T-helper 22 cell (primary cell): ENCODE measurements at places on chromosomes 2 and 18.

DNA sequence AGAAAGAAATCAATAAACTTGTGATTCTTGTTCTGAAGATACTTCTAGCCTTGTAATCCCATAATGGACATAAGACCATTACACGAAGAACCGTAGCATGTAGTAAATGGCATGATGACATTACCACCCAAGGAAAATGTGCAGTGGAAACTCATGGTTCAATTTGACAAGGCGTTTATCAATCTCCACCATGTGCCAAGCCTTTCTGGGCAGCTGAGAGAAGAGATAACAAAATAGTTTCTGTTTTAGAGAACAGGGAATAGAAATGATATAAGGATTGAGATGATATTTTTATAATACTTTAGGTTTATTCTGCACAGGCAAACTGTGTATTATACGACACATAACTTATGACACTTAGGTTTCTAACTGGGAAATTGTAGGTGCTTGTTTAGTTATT is 19.2 kb downstream of the ABI2 start:
- no peak for DNase-seq

DNA sequence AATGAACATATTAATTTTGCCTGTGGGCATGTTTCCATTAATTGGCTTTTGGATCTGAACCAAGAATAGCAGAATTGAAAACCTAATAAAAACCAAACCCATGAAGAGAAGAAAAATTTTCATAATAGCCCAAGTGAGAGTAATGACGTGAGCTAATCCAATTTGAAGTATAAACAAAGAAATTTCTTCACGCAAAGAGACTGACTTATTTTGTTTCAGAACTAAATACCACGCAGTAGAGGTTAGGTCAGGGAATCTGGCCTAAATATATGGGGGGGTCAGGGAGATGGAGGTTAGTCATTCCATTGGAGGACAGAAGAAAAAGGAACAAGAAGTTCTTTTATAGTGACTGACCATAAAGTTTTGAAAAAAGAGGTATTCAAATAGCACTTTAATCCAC is 94.1 kb upstream of the CYP1B1 start:
- no peak for DNase-seq

GRCh38 chr2:118709786-118710185 is 137.7 kb downstream of the EN1 start:
- DNase-seq, result no peak

DNA sequence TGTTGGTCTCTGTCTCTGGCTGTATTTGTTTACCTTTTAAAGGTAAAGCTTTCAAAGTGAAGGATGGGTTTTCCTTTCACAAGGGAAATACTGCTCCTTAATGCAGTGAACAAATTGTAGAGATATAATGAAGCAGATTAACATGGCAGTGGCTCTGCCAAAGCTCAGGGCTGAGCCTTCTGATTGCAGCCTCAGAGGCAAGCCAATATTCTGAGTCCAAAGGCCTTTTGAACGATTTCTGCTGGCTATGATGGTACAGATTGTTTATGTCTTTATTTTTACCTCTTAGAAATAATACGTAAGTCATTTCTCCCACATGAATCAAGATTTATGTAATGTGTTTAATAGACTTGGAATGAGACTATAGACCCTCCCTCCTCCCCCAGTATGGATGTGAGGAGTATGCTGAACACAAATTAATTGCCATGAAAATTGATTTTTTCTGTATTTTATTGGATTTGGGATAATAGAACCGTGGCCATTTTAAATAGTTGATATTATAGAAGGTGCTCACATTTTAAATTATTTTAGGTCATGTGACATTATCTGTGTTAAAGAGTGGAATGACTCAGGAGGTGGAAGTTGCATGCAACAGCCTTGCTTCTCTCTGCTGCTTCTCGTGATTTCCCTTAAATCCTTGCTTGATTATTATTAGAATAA is 772 bp downstream of the SCN2A start:
- no peak for DNase-seq

GRCh38 chr2:145068509-145068908 is 548.6 kb upstream of the ZEB2 start:
- DNase-seq, result no peak

GRCh38 chr2:85748985-85749875 is 4.6 kb upstream of the ATOH8 start:
- DNase-seq, result no peak

GRCh38 chr2:183209395-183210028 is 85.3 kb downstream of the NUP35 start:
- DNase-seq, result no peak

DNA sequence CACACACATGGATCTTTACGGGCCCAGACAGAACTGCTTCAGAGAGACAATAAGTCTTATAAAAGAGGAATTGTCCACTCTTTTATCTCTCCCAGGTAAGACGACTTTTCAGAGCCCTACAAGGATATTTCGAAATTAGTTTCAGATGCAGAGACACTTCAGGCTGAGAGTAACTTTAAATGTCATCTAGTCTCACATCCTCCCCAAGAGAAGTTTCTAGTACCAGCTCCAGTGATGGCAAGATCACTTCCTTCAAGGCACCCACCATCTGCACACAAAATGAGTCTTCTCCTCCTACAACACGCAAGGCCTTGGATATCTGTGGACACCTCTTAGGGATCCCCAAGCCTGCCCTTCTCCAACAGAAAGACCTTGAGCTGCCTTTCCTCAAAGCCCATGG is 39.0 kb upstream of the KLHL29 start:
- DNase-seq, result no peak

DNA sequence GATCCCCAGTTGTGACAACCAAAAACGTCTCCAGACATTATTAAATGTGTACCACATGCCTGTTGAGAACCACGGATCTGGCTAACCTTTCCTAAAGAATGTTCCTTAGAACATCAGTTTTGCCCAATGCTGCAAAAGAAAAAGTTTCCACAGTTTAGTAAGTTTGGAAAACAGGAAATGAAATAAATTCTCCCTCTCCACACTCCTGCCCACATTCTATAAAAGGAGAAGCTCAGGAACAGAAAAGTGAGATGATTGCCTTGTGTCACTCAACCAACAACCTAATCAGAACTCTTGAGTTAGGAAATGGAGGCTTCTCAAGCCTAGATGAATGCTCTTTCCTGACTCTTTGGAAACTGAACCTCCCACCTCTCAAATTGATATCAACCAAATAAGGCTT is 56.1 kb upstream of the NFE2L2 start:
- no peak for DNase-seq

DNA sequence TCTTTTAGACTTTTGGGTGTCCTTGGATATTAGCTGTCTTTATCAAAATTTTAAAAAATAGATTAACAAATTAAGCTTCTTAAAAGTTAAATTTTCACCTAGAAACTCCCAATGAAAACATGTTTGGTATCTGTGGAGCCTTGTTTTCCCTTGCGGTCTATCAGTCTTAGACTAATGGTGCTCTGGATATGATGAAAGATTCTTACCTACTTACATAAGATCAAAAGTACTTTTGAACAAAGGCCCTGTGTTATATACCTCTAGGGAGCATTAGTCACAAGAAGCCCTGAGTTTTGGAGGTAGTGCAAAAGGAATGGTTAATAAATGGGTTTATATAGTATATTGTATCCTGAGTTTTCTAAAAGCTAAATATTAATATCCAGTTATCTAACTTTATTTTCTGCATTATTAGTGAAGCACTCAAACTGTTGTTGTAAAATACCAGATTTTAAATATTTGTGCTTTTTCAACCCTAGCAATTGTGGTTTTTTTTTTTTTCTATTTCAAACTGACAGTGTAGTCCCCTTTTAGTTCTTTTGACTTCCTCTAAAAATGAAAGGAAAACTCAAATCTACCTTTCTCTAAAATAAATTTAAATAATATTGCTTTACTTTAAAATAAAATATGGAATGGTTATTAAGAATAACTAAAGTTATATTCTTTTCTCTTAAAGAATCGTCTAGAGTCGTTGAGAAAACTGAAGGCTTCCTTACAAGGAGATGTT is 18.1 kb downstream of the NDC80 start:
- no peak for DNase-seq

GRCh38 chr18:22841840-22842239 is 91.3 kb upstream of the RBBP8 start:
- no peak for DNase-seq

DNA sequence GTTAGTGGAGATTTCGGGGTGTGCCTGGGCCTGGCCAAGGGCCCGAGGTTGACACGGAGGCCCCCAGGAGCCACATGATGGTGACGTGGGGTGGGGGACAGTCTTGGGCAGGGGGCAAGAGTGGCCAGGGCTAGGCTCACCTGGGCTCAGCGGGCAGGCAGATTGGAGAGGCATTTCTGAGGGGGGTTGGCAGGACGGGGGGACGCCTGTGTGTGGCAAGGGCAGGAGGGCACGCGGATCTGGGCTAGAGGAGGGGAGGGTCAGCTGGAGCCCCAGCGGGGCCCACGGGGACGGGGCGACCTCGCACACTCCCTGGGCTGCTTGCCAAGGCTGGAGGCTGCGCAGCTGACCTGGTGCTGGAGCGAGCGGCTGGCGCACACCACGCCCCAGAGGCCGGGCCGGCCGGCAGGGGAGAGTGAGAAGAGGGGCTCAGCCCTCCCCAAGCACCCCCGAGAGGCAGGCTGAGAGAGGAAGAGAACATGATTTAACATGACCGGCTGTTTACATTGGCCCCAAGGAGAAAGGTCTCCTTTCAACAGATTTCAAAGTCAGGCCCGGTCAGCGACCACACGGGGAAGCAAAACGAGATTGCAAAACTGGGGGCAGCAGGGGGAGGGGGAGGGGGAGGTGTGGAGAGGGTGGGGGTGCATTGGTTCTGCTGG is 38.0 kb upstream of the SNED1 start:
- DNase-seq, result no peak

DNA sequence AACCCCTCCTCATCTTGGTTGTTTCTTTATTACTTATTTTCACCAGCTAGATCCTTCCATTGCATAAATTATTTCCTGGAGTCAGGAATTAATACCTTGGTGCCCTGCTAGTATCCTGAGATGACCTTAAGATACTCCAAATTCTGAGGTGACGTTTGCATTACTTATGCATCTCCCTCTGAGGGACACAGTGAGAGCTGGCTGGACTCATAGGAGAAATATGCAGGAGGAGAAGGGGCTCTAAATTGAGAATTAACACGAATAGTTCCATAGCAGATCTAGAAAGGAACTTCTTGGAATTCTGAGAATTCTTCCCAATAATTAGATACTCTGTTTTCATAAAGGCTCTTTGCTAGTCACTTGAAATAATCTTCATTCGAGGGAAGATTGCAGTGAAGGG is 310.6 kb upstream of the ZEB2 start:
- no peak for DNase-seq

- DNase-seq, result no peak
These were observed 412.3 kb upstream of the RGPD4 start for GRCh38 chr2:107414376-107414775.

GRCh38 chr2:225735844-225736243 is 336.3 kb downstream of the NYAP2 start:
- no peak for DNase-seq

- peak; percentile 95 for DNase-seq
These were observed 9.7 kb downstream of the SMAD7 start for GRCh38 chr18:48940854-48941611.

- DNase-seq, result peak; percentile 32
These were observed 1.1 kb downstream of the TLK1 start for GRCh38 chr2:171159372-171160118.

DNA sequence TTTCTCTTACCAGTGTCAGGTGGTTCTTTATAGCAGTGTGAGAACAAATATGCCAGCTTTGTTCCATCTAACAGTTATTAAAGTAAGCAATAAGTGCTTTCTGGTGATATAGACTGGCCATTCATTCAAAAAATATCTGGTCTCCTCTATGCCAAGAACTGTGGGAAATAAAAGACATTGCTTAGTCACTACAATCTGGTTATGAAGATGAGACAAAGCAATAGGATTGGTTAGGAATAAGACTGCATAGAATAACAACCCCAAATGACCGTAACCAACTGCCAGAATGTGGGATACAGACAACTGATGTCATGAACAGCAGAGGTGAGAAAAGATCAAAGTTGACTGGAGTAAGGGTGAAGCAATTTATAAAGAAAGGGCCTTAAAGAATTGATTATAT is 83.8 kb downstream of the MBD2 start:
- no peak for DNase-seq

GRCh38 chr2:240325016-240326007 is 110.2 kb upstream of the GPC1 start:
- DNase-seq, result no peak

DNA sequence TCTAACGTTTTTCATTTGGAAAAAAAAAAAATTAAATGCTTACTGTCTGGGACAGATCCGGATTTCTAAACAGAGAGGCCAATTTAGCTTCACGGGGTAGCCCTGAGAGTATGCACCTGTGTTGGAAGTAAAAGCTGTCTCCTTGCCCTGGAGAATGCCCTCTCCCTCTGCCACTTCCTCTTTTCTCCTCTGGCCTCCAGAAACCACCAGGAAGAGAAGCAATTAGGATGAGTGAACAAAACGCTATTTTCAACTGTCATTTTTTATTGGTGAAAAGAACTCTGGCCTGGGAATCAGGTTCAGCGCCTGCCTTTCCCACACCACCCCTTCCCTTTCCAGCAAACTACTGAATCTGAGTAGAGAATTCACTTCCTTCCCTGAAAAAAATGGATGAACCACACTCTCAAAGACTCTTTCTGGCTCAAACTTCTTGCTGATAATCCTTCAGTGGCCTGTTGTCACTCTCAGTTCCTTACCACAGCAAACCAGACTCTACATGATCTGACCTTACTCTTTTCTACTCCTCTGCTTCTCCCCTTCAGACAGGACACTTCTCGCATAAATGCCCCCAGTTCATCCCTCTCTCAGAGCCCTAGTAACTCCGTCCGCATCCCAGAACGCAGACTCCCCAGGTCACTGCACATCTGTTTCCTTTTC is 29.8 kb downstream of the KLF7 start:
- DNase-seq, result no peak

GRCh38 chr2:6475155-6475940 is 390.4 kb downstream of the CMPK2 start:
- DNase-seq, result no peak

DNA sequence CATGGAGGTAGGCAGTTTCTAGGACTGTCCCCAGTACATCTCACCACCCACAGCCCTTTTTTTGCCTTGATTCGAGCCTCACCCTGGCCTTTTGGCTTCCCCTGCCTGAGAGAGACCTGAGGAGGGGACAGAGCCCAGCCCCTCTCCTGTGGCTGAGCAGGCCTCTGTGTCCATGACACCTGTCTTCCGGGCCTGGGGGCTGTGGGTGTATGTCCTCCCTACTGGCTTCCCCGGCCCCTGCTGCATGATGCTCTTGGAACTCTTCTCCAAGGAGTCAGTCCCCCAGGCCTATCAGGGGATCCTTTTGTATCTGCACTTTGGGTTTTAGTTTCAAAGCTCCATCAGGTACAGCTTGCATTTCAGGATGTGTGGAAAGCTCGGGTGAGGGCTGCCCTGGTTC is 80.4 kb downstream of the STPG4 start:
- DNase-seq, result no peak

DNA sequence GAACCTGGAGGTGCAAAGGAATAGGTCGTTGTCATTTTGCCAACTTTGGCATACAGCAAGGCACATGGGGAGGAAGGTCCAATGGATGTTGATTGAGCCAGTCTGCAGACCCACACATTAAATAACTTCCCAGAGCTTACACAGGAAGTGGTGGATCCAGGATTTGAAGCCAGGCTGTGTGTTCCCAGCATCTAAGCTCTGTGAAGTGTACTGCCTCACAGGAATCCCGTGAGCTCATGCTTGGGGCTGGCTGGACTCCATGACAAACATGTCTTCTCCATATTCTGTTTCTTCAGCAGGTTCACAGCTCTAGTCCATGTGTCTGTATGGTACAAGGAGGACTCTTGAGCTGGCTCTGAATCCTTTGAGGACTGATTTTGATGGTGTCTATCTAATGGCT is 63.9 kb downstream of the KLHL29 start:
- DNase-seq, result no peak
